ENCODE measurements at places on chromosomes 16 and 17.

- DNase-seq: no peak
Observed at GRCh38 chr17:74801896-74802295, 25.8 kb upstream of the NAT9 start.

GRCh38 chr17:52410781-52411180 is 252.3 kb upstream of the CA10 start:
- no peak for DNase-seq

DNA sequence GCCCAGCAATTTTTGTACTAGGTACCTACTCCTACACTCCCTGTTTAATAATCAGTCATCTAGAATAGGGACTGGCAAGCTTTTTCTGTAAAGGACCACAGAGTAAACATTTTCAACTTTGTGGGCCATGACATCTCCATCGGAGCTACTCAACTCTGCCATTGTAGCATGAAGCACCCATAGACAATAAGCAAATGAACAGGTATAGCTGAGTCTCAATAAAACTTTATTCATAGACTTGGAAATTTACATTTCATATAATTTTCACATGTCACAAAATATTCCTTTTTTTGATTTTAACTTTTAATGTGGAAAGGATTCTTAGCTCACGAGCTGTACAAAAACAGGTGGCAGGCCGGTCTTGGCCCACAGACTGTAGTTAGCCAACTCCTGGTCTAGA is 345.8 kb downstream of the SOX9 start:
- no peak for DNase-seq

- DNase-seq: no peak
Observed at GRCh38 chr17:49431743-49432142, 17.1 kb upstream of the PHB1 start.

DNA sequence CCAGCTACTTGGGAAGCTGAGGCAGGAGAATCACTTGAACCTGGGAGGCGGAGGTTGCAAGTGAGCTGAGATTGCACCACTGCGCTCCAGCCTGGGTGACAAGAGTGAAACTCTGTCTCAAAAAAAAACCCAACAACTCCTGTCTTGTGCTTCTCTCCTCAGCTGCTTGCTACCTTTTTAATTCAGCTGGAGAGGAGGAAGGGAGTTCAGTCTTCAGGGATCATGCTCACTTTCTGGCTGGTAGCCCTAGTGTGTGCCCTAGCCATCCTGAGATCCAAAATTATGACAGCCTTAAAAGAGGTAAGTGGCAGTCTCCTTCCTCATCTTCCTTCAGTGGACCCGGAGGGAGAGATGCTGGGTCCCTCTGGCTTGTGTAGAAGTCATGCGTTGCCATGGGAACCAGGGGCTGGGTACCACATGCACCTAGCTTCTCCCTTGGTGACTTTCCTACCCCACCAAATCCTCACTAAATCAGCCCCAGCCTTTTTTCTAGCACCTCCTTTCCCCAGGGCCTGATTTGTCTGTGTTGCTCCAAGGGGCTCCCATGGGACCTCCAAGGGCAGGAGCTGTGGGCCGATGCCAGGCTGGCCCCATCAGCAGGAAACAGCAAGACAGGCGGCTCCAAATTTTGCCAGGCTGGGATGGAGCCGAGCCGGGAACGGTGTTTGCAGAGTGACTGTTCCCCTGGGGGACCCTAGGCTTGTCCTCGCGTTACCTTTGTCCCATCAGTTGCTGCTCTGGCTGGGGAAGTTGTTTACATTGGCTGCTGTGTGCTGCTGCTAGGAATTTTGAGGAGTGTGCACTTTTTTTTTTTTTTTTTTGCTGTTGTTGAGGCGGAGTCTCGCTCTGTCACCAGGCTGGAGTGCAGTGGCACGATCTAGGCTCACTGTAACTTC is 65.2 kb downstream of the ABCC1 start:
- DNase-seq: no peak

DNA sequence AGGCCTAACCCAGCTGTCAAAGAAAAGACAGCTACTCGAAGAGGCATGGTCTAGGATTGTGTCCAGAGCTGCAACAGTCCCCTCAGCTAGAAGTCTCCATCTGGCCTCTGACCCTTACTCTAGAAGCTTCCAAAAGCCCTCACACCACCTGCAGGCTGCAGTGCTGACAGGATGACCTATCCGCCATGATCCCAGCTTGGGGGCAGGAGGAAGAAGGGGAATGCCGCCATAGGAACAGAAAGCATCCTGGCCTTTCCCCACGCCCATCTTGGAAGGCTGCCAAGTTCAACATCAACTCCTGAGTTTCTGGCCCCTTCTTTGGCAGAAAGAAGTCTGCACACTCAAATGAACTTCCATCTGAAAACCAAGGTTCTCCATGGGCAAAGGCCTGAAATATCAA is 3.1 kb upstream of the KRT36 start:
- DNase-seq: peak; percentile 51

- DNase-seq: no peak
Observed at GRCh38 chr17:41784207-41784744, 2.2 kb downstream of the JUP start.

DNA sequence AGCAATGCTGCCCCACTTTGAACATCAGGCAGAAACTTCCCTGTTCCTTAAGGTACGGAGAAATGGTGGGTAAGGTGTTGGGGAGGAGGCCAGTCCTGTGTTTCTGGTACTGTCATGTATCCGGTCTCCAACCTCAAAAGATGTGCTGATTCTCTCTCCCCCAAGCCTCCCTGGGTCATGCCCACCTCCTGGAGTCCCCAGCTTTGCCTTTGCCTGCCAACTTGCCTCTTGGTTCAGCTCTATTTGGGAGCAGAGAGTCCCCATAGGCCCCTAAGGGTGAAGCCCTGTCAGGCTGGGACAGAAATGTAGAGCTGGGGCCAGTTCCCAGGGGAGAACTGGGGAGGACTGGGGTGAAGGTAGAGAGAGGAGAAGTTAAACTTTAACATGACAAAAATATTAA is 1.6 kb upstream of the TBX21 start:
- DNase-seq: no peak

GRCh38 chr17:4782652-4783051 is 3.5 kb downstream of the VMO1 start:
- DNase-seq: no peak

- no peak for DNase-seq
Observed at GRCh38 chr17:38907930-38908675, 17.3 kb upstream of the LASP1NB start.

- DNase-seq: peak; percentile 39
Observed at GRCh38 chr16:66695935-66696668, 441 bp downstream of the CMTM4 start.

DNA sequence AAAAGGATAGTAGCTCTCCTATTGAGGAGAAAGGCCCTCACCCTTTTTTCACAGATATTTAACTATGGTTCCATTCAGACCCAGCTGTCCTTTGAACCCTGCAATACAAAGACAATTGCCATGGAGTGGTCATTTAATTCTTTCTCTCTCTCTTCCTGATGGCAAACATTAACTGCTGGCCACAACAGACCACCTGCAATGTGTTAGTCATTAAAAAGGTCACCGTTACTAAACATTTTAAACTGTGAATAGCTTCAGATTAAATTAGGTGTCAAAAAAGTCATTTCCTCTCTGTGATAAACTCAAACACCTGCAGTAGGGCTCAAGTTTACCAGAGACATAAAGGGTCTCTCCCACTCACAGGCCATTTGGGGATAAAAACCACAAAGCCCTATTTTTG is 697.2 kb downstream of the TOX3 start:
- no peak for DNase-seq

DNA sequence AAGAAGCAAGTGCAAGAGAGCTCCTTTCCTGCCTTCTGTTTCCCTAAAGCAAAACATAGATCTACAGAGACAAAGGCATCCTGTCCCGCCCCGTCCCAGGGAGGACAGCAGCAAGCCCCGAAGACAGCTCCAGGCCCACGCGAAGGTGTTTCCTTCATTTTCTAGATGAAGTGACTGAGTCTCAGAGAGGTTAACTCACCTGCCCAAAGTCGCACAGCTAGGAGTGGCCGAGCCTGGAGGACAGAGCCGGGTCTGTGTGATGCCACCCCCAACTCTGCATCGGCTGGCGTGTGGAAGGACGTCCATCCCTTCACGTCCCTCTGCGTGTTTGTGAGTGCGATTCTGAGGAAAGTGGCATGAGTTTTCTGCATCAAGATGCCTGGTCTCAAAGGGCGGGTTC is 187.2 kb upstream of the CHMP6 start:
- DNase-seq: no peak

- DNase-seq: no peak
Observed at GRCh38 chr16:50652836-50653425, 28.2 kb downstream of the SNX20 start.

GRCh38 chr17:35537601-35538141 is at the start of gene SLFN12L:
SLFN12L (minus strand) TSS chr17:35537678; CDS start chr17:35522364, 15,314 bp downstream.
- no peak for DNase-seq

DNA sequence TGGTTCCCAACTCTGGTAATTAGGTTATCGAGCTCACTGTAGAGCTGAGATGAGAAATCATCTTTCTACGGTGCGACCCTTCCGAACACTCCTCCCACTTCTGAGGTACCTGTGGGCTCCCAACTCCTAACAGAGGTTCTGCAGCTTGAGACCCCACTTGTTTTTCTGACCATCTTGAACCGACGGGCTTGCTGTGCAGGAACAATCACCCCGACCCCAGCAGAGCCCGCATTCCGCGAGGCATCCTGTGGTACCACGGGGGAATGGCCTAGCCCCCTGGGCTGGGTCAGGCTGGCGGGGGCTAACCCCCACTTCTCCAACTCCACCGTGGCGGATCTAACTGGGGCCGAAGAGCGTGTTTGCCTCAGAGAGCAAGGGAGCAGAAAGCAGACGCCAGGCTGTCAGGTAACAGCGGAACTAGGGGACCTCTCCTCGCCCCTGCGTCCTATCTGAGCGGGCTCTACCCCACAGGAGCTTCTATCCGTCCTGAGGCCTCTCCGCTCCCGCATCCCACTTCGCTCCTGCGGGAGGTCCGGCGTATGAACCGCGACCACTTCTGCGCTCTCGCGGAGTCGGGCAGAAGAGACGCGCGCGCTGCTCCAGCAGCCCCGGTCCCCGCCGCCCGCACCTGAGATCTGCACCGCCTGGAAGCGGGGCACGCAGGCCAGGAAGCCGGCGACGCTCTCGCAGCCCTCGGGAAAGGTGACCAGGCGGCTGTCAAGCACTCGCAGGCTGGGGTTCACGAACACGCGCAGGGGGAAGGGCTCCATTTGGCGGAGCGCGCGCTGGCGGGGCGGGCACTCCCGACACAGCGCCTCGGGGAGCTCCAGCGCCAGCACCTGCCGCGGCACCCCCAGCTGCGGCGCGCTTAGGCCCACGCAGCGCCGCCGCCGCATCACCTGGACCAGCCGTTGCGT is 761 bp downstream of the PDF start:
- no peak for DNase-seq

DNA sequence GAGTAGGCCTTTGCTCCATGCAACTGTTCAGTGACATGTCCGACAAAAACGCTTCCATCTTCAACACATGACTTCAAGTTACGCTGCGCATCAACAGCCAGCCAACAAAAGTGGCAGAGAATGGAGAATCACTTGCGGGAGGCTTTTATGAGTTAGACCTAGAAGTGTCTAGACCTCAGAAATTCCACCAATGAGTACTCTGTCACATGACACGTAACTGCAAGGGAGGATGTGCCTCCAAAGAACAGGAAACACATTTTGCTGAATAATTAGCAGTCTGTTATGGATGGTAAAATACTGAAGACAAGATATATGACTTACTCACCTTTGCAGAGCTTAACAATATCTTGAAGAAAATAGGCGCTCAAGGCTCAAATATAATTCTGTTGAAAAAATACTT is 62.1 kb downstream of the MYO1D start:
- no peak for DNase-seq

DNA sequence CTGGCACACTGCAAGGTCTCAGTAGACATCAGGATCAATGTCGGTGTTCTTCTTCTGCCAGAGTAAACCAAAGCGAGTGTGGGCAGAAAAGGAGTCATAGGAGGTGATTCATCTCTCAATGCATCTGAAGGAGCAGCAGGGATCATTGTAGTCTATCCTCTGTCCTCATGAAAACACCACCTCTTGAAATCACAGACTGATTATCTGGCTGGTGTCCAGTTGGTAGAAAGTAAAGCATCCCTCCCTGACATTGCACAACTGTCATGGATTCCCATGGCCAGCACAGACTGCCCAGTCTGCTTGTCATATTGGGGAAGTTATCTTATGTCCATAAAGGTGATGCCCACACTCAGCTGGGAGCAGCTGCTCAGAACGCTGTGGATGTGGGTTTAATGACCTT is 74.1 kb downstream of the ABCC12 start:
- no peak for DNase-seq

DNA sequence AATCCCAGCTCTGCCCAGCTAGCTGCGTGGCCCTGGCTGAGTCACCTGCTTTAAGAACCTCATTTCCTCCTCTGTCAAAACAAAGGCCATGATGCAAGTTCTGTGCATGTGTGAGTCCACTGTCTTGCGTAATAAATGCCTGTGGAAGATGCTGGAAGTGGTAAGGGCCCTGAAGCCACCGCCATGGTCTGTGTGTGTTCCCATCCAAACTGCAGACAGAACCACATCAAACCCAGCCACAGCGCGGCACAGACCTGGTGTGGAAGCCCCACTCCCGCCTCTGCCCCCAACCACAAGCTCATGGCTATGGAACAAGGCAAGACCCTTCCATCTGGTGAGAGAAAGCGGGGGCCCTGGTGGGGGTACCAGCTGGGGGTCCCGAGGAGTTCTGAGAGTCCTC is 26.0 kb downstream of the NECAB2 start:
- DNase-seq: no peak

GRCh38 chr16:58651965-58652348 is 22.3 kb upstream of the CNOT1 start:
- DNase-seq: no peak

DNA sequence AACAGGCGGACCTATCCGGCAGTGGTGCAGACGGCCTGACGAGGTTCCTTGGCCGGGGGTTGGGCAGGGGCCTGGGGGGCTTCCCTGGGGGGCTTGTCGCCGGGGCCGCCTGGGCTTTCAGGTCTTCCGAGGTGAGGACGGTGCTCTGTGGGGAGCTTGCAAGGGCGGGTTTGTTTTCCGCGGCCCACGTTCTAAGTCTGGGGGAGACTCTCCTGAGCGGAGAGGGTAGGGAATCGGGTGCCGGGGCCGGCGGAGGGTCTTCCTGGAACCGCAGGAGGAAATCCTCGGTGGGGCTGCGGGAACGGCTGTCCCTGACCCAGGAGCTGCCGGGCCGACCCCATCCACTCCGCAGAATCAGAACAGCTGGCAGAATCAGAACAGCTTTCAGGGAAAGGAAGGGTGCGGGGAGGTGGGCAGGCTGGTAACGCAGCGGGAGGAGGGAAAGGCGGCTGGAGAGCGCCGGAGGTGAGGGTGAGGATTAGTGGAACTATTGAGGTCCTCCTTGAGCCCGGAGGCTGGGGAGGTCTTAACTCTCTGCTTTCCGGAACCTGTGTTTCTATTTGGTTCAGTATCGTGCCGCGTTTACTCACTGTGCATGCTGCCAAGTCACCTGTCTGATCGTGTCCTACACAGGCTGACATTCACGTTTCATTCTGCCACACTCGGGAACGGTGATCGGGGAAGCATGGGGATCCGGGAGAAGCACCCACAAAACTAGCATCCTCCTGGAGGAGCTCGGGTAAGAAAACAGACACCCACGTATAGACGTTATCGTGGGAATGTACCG is 28.9 kb downstream of the CPSF4L start:
- peak; percentile 56 for DNase-seq

GRCh38 chr16:20904507-20905081 is 4.0 kb downstream of the LYRM1 start:
- no peak for DNase-seq

- DNase-seq: no peak
Observed at GRCh38 chr17:29172589-29172988, 7.6 kb downstream of the MYO18A start.

Measured in liver (tissue), 10 donors.